ENCODE measurements at places on chromosomes 7 and 10.

DNA sequence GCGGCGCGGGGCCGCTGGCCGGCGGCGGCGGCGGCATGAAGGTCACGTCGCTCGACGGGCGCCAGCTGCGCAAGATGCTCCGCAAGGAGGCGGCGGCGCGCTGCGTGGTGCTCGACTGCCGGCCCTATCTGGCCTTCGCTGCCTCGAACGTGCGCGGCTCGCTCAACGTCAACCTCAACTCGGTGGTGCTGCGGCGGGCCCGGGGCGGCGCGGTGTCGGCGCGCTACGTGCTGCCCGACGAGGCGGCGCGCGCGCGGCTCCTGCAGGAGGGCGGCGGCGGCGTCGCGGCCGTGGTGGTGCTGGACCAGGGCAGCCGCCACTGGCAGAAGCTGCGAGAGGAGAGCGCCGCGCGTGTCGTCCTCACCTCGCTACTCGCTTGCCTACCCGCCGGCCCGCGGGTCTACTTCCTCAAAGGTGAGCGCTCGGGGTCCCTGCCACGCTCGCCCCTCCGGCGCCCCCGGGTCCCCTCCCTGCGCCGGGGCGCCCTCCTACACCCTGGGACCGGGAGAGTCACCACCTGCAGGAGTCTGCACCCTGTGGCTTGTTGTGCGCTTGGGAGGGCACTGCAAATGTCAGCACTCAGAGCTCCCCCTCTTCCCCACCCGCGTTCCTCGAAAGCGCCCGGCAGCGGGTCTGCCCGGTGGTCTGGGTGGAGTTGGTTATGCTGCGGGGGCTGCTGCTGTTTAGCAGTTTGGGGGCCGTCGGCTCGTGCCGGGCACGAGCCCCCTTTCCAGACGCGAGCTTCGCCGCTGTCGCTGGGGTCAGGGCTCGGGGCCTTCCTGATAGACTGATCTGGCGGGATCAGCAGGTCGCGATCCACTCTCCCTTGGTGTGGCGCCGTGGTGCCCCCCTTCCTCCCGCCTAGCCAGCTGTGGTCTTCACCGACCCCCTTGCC, 627 bp downstream of the DUSP5 start:
- no peak for DNase-seq

GRCh38 chr10:3215153-3215775, 42.7 kb upstream of the PITRM1 start:
- DNase-seq = no peak

DNA sequence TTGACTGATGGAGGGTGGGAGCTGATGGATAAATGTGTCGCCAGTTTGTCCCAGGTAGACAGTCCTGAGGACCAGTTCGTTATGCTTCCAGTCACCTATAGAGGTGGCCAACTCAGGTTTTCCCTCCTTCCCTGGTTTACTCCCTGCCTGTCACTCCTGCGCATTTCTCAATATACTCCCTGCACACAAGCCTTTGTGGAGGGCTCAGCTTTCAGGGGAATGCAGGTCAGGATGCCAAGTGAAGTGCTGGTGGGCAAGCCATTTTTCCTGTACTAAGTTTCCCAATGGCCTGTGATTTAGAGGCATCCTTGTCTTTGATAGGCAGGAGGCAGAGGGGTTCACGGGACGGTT, 473.5 kb upstream of the ZMIZ1 start:
- no peak for DNase-seq

- DNase-seq = no peak
Observed at GRCh38 chr10:119450606-119451299, 91.8 kb downstream of the RGS10 start.

DNA sequence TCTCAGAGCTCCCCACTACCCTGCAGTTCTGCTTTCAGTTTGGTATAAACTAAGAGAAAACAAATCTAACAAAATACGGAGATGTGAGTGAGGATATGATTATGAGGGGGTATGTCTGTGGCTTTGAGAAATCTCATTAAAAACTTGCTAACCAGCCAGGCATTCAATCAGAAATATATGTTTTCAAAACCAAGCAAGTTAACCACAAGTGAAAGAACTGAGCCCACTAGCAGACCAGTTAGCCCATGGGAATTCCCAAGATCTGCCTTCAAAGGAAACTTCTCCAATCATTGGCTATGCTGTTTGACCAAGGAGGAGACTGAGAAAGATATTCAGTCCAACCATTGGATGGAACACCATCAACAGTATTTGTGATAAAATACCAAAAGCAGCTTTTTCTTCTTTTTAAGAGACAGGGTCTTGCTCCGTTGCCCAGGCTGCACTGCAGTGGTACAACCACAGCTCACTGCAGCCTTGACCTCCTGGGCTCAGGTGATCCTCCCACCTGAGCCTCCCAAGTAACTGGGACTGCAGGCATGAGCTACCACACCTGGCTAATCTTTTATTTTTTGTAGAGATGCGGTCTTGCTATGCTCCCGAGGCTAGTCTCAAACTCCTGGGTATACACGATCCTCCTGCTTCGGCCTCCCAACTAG, 41.2 kb downstream of the FGFR2 start:
- DNase-seq = no peak

- DNase-seq = no peak
Observed at GRCh38 chr10:98086837-98087708, 47.4 kb upstream of the R3HCC1L start.

- peak; percentile 13 for DNase-seq
Observed at GRCh38 chr7:133386205-133386604, 133.3 kb downstream of the EXOC4 start.

DNA sequence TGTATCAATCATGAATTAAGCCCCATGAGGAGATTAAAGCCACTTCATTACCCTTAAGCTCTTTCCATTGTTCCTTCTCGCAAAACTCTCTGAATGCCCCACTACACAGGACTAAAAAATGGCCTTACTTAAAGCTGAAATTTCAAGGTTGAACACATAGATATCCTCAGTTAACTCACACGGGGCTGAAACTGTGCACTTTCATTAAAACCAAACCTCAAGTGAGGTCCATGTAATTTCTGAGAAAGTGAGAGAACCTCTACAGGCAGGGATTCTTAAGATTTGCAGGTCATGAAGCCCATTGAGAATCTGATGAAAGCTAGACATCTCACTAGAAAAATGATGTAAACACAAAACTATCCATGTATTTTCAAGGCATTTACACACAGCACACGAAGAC, 15.9 kb downstream of the DENND11 start:
- no peak for DNase-seq

DNA sequence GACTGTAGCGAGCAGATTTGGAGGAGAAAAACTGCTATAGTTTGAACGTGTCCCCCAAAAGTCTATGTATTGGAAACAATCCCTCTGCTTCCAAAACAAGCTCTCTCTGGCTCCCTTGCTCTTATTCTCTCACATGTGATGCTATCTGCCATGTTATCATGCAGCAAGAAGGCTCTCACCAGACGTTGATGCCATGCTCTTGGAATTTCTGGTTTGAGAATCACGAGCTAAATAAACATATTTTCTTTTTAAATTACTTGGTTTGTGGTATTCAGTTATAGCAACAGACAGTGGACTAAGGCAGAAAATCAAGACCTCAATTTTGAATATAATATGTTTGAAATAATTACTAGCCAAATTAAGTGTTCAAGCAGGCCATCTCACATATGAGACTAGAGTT, 17.5 kb upstream of the GNAT3 start:
- DNase-seq = no peak

- no peak for DNase-seq
Observed at GRCh38 chr7:36979810-36980248, 255.5 kb upstream of the AOAH start.

DNA sequence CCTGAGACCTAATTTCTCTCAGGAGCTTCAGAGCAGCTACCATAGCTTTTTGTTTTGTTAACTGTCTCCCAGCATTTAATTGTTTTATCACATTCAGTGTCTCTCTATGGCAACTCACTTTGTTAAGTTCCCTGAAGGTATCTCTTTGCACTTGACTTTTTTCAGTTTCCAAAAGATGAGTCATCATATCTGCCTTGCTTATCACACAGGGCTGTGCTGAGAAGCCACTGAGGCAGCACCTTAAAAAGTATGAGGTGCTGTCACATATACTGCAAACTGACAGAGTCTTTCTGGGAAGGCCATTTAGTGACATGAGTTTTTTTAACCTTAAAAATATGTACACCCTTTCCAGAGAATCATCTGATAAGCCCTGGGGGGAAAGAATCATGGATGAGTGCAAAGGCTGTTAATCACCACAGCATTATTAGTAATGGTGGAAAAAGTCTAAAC, 56.8 kb downstream of the PPP1R3C start:
- DNase-seq = no peak

DNA sequence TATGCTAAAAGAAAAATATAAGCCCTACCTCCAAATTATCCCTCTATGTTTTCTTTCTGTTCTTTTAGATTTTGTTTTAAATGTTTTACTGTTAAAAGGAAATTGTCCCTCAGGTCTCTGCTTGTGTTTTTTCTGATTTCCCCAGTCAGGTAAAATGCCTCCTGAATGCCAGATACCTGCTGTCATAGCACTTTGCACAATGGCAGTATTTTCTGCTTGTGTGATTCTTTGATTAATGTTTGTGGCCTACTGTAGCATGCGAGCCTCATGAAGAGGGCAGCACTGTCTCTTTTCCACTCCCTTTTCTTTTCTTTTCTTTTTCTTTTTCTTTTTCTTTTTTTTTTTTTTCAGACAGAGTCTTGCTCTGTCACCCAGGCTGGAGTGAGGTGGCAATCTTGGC, 71.2 kb downstream of the TEX36 start:
- no peak for DNase-seq

GRCh38 chr7:117630907-117631564, 151.2 kb downstream of the CFTR start:
- no peak for DNase-seq

GRCh38 chr7:133822868-133823552, 304.1 kb upstream of the LRGUK start:
- DNase-seq = no peak

DNA sequence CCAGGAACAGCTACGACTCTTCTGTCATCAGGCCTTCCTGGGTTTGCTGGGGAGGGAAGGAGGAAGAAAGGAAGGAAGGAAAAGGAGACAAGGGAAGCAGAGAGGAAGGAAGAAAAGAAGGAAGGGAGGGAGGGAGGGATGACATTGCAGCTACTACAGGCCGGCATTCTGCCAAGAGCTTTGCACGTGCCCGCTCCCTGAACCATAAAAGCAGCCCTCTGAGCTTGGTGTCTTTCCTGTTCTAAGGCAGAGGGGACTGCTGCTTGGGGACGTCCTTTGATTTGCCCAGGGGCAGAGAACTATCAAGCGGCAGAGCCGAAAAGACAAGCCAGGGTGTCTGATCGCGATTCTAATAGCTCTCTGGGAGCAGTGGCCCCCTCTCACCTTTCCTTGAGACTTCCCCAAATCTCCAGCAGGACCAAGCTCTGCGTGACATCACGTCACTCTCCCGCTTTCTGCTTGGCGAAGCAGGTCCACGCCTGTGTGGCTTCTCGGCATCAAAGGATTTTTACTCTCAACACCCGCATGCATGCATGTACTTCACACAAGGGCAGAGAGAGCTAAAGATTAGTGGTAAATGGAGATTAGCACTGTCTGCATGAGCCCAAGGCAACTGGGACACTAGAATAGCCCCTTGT, 167.8 kb upstream of the AUTS2 start:
- DNase-seq = no peak

DNA sequence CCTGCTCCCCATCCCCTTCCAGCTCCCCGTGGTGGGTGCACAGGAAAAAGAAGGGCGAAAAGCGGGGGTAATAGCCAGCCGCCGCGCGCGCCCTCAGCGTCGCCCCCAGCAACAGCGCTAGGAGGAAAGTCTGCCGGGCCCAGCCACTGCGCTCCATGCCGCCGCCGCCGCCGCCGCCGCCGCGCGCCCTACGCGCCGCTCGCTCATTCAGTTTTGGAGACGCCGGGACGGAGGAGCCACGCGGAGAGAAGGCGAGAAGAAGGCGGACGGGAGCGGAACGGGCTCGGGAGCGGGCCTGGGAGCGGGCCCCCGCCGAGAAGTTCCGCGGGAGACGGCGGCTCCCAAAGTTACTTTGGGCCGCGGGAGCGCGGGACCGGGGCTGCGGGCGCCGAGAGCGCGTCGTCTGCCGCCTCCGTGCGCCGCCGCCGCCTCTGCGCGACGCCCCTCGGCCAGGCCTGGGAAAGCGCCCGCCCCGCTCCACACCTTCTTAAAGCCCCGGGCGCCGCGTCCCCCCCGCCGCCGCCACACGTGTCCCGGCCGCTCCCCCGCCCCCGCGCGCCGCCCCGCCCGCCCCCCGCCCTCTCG, at the start of gene RELN:
RELN (minus strand) TSS at position 459 of the 585 bp plus-strand sequence; CDS start at position 157, 302 bp downstream.
- DNase-seq = no peak

DNA sequence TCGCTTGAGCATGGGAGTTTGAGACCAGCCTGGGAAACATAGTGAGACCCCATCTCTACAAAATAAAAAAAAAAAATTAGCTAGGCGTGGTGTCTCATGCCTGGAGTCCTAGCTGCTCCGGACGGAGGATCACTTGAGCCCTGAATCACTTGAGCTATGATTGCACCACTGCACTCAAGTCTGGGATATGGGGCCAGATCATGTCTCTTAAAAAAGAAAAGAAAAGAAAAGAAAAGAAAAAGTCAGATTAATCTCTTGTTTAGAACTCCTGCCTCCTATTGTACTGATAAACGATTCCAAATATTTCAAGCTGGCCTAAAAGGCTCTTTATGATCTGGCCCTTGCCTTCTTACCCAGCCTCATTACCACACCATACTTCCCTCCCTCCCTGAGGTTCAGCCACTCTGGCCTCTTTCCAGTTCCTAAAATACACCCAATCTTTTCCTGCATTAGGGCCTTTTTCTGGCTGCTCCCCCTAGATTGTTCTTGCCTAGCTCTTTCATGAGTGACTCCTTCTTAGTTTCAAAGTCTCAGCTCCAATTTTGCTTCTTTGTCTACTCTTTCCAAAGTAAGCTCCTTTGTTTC, 41.7 kb downstream of the VCL start:
- DNase-seq = no peak

GRCh38 chr7:70322856-70323255, 724.6 kb downstream of the AUTS2 start:
- DNase-seq = no peak

DNA sequence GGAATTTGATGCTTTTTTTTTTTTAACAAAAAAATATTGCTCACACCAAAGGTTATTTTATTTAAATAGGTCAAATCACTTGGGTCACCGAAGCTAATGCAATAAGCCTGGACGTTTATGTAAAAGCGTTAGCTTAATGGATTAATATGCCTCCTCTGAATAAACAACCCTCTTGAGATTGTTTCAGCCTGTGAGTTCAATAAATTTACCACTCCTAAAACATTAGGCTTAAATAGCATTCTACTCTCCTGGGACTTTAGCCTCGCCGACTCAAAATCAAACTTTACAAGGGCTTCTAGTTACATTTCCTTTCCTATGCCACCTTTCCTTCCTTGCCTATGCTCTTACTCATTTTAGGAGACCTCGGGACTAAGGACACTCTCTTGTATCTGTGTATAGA, 79.3 kb downstream of the DNAJB9 start:
- DNase-seq = no peak

DNA sequence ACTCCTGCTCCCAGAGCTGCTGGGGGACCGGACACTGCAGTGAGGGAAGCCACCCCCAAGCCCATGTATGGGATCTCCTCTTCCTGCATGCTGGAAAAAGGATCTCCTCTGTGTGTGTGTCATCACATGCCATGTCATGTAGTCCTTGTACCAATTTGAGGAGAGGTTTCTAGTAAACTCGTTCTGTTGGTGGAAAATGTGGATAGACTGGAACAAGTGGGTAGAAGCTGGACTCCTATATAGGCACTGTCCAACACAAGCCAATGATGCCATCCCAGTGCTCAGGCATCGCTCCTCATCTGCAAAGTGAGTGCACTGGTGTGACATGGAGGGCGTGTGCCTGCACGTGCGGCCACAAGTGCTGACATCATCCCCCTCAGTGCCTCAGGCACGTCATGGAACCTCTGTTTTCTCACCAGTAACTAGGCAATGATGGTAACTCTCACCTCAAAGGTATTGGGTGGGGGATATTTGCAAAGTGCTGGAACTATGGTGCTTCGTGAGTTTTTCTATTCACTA, 19.3 kb downstream of the MYO1G start:
- DNase-seq = no peak

GRCh38 chr7:139118234-139118804, 8.8 kb upstream of the ZC3HAV1 start:
- no peak for DNase-seq
